Naive thymus-derived CD4-positive, alpha-beta T cell (primary cell): ENCODE measurements at places on chromosomes 2 and 18. TPM values are rescaled to one million over a fixed set of nuclear protein-coding genes. Genes with fewer than 3 reads are reported as not detected.

GRCh38 chr2:62010632-62011256, 105.3 kb downstream of the COMMD1 start:
- no peaks in the 10 kb centered on the region for H3K27me3 ChIP-seq
- H3K4me1 ChIP-seq = no peaks in the 10 kb centered on the region
- no peak for DNase-seq
- H3K4me3 ChIP-seq = no peak overlapping the region
- no peak overlapping the region for H3K27ac ChIP-seq
- no peaks in the 10 kb centered on the region for H3K36me3 ChIP-seq

PRKAG3 gene
- not detected for total RNA-seq

- no peaks in the 10 kb centered on the region for H3K27me3 ChIP-seq
- no peak for DNase-seq
- H3K27ac ChIP-seq = no peak overlapping the region
- no peaks in the 10 kb centered on the region for H3K4me1 ChIP-seq
- H3K4me3 ChIP-seq = no peak overlapping the region
Measured at GRCh38 chr18:34592961-34593382, 117.1 kb upstream of the DTNA start.

GRCh38 chr2:39631718-39632117, 34.0 kb upstream of the TMEM178A start:
- no peaks in the 10 kb centered on the region for H3K4me1 ChIP-seq
- H3K36me3 ChIP-seq = no peaks in the 10 kb centered on the region
- no peaks in the 10 kb centered on the region for H3K27me3 ChIP-seq

RGPD4 gene
- total RNA-seq = 0.11 TPM

B3GNT7 gene
- 5.6 TPM for total RNA-seq

DNA sequence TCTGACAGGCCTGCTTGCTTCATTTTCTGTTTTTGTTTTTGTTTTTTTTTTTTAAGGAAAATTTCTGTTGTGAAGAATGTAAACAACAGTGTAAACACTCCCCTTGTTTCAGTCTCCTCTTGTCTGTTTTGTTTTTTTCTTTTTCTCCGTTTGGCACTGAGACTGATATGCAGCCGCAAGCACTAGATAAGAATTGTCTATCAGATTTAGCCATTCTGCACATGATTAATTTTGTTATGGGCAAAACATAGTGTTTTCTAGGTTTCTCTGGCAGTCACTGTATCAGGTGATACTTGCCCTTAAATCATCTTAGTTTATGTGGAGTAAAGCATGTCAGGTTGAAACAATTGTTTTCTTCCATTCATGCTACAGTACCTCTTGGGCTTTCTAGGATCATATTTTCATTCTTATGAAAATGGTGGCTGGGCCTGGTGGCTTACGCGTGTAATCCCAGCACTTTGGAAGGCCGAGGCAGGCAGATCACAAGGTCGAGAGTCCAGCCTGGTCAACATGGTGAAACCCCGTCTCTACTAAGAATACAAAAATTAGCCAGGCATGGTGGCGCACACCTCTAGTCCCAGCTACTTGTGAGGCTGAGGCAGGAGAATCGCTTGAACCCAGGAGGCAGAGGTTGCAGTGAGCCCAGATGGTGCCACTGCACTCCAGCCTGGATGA, 12.9 kb upstream of the RBMS1 start:
- no peak overlapping the region for H3K4me3 ChIP-seq
- H3K27ac ChIP-seq = no peak overlapping the region
- no peak for DNase-seq
- H3K4me1 ChIP-seq = peaks cover 12% of the 10 kb centered on the region
- H3K36me3 ChIP-seq = no peaks in the 10 kb centered on the region

PROKR1 gene
- not detected in 2 replicates for total RNA-seq

GRCh38 chr2:31832363-31832762, 178.4 kb downstream of the MEMO1 start:
- no peak for DNase-seq
- H3K27ac ChIP-seq = no peak overlapping the region
